ENCODE measurements at places on chromosomes 3 and 15.
A peak's percentile ranks its signal among the peaks of the same experiment; 100 is the strongest.

- no peak for DNase-seq
Observed at GRCh38 chr3:76203578-76203977, 418.2 kb upstream of the ZNF717 start.

DNA sequence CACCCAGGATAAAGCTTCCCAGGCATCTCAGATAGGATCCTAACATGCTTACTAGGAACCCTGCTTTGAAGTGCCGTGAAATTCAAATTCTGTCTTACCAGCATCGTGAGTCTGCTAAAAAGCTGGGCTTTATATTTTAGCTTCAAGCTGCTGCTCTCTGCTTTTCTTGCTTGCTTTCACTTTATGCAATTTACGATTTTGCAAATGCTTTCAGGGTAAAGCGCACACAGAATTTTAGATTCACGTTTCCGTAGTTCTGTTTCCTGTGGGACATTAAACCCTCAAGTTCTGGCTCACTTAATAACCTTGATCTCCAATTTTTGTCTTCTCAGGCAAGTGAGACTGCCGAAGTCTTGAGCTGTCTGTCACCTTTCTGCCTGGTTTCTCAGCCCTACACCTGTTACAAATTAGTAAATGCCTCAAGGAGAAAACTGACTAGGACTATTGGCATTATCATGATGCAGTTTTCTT lies 170.5 kb upstream of the TGFBR2 start:
- DNase-seq: no peak

- DNase-seq: no peak
Observed at GRCh38 chr3:154431043-154431442, 1.1 kb upstream of the GPR149 start.

- no peak for DNase-seq
Observed at GRCh38 chr15:74832826-74833225, 6.4 kb downstream of the CPLX3 start.

DNA sequence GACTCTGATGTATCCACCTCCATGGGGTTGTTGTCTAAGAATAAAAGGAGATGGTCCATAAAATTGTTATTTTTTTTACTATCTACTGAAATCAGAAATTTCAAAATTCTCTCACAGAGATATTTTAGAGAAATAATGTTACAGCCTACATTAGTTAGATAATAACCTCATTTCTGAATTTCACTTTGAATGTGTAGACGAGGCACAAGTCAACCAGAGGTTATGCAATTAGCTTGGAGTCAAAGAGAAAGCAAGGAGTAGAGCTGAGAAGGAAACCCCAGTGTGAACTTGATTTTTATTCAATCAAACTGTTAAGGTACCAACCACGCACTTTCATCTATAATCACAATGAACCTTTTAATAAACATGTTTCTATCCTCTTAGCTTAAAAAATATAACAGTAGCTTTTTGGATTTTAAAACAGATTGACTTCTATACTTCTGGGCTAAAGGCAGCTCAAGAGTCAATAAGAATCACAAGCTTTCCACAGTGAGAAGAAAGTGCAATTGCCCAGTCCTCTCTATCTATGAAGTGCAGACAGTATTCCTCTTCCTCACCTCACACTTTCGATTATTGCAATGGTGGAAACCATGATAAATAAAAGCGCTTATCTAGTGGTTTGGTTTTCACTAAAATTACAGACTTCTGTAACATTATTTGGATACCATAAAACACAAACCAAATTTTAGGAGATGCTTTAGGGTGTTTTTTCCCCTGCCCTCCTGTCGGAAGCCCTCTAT lies 403.2 kb downstream of the ZBTB20 start:
- no peak for DNase-seq

- no peak for DNase-seq
Observed at GRCh38 chr3:129205109-129205832, 21.6 kb upstream of the CNBP start.

GRCh38 chr15:31130576-31131237 lies 29.2 kb upstream of the TRPM1 start:
- no peak for DNase-seq

- no peak for DNase-seq
Observed at GRCh38 chr3:64551697-64552096, 136.1 kb downstream of the ADAMTS9 start.

GRCh38 chr15:39685999-39686613 lies 96.5 kb downstream of the FSIP1 start:
- DNase-seq: peak; percentile 3

DNA sequence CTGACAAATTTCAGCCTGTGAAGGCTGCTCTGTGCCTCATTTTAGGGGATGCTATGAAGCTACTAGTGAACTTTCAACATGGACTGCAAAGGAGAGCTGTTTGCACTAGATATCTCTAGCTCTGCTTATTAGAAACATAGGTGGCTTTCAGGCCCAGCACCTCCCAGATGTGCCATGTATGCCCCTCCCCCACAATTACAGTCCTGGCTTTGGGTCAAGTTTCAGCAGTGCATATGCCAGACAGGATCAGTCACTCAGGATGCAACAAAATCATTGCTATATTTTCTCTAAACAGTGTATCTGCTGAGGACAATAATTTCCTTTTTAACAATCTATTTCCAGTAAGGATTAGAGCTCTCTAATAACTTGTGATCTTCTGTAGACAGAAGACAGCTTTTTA lies 178.8 kb upstream of the STAC start:
- no peak for DNase-seq

All from activated T-helper 1 cell treated with anti-CD3 and anti-CD28 coated beads, Interleukin-2, amount 50 U/mL, for 16 hours (primary cell).